COR-L47 (cell line): ENCODE measurements at places on chromosomes 16 and 17.

DNA sequence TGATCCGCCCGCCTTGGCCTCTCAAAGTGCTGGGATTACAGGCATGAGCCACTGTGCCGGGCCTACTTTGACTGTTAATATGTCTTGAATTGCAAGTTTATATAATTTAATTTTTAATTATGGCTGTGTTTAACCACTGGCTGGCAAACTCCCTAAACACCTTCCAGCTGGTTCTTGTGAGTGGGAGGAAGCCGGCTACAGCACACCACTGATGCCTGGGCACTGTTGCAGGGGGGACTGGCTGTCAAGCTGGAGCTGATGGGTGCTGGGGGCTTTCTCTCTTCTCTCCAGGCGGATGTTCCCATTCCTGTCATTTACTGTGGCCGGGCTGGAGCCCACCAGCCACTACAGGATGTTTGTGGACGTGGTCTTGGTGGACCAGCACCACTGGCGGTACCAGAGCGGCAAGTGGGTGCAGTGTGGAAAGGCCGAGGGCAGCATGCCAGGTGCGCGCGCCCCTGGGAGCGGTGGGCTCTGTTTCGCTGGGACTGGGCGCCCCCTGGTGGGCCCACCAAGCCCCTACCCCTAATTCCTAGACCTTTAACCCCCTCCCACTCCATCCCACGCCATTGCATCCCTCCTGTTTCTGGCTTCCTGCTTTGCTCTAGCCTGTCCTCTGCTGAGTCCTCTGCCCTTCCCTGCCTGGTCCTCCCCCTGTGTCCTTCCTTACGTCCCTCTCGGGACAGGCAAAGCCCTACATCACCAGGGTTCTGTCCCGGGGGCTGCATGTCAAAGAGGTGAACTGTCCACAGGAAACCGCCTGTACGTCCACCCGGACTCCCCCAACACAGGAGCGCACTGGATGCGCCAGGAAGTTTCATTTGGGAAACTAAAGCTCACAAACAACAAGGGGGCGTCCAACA, 9.5 kb downstream of the TBX21 start:
- peak; percentile 4 for DNase-seq

DNA sequence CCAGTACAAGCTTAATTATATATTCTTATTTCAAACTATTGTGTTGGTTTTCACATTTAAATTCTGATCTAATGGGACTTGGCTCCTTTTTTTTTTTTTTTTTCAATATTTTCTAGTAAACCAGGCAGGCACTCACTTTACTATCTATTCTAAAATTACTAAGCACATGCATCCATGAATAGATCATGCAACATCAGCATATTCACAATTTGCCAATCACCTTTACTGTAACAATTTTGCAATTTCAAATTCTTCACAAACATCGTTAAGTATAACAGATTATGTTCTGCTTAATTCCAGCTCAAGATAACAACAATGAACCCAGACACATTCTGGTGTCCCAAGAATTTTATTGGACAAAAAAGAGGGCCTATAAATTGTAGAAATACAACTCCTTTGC, 217.4 kb downstream of the CDH8 start:
- no peak for DNase-seq

GRCh38 chr17:903691-904481, 75.7 kb downstream of the NXN start:
- DNase-seq = no peak

- peak; percentile 75 for DNase-seq
These were observed 34.5 kb downstream of the FAM222B start for GRCh38 chr17:28807925-28808634.

DNA sequence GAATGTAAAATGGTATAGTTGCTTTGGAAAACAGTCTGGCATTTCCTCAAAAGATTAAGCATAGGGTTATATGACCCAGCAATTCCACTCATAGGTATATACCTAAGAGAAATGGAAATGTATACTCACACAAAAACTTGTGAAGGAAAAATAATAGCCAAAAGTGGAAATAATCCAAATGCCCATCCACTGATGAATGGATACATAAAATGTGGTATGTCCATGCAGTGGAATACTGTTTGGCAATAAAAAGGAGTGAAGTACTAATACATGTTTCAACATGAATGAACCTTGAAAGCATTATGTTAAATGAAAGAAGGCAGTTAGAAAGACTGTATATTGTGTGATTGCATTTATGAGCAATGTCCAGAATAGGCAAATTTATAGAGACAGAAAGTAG, 25.1 kb downstream of the NUP93 start:
- DNase-seq = no peak

GRCh38 chr16:16184594-16184993, 38.7 kb downstream of the ABCC6 start:
- no peak for DNase-seq
